ENCODE measurements at places on chromosomes 6 and 20. TPM values are rescaled to one million over a fixed set of nuclear protein-coding genes. Genes with fewer than 3 reads are reported as not detected.

DNA sequence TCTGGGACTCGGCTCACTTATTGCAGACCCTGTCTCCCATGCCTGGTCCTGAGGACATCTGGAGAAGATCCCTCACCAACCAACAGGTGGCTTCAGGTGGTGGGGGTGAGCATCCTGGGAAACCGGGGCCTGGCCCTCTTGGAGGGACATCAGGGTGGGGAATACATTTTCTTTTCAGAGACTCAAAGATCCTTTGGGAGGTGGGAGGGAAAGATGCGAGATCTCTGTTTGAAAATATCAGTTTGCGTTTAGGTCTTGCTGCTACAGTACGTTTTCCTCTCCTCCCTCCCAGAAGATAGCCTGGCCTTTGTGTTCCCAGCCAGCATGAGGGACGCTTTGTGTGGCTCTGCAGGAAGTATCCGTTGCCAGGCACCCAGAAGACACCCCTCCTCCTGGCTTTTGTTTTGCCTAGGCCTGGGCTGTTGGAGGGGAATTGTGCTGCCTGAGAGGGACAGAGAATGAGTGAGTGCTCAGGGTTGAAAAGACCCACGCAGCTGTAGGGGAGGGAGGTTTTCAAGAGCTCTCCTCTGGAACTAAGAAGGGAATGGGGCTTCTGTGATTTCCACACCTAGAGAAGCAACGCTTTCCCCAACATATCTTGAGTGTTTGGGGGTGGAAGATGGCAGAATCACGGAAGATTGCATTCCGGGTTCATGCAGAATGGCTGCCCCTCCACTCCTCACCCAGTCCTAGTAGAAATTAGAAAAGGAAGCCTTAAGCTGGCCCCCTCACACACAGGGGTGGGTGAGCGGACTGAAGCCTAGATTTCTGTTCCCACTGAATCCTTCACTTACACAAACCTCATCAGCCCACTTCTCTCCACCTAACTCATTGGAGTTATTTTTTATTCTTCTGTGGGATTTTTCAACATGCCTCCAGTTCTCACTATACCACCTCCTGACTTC is 22.0 kb upstream of the SLC2A12 start:
- no peak overlapping the region for H3K4me3 ChIP-seq
- no peaks in the 10 kb centered on the region for H3K36me3 ChIP-seq
- no peaks in the 10 kb centered on the region for H3K4me1 ChIP-seq
- H3K27ac ChIP-seq, result no peak overlapping the region
- DNase-seq, result no peak

GRCh38 chr6:134602123-134602522 is 284.2 kb upstream of the SGK1 start:
- H3K27me3 ChIP-seq, result no peaks in the 10 kb centered on the region
- no peaks in the 10 kb centered on the region for H3K4me1 ChIP-seq
- no peaks in the 10 kb centered on the region for H3K36me3 ChIP-seq
- H3K27ac ChIP-seq, result no peak overlapping the region

Gene GNMT
- total RNA-seq, result not detected

GRCh38 chr20:10611357-10611756 is 62.4 kb downstream of the JAG1 start:
- no peak overlapping the region for H3K27ac ChIP-seq
- peak; percentile 55 for DNase-seq
- no peak overlapping the region for H3K4me3 ChIP-seq
- H3K36me3 ChIP-seq, result no peaks in the 10 kb centered on the region

GRCh38 chr20:46022411-46023147 is 6.4 kb upstream of the SLC12A5 start:
- peak; percentile 56 for DNase-seq
- no peaks in the 10 kb centered on the region for H3K4me1 ChIP-seq
- H3K27me3 ChIP-seq, result peaks cover 82% of the 10 kb centered on the region
- H3K36me3 ChIP-seq, result no peaks in the 10 kb centered on the region
- no peak overlapping the region for H3K27ac ChIP-seq

- no peak overlapping the region for H3K4me3 ChIP-seq
- H3K27me3 ChIP-seq, result no peaks in the 10 kb centered on the region
- peak; percentile 70 for DNase-seq
- H3K4me1 ChIP-seq, result no peaks in the 10 kb centered on the region
- no peaks in the 10 kb centered on the region for H3K36me3 ChIP-seq
Measured at GRCh38 chr6:30942338-30943060, 1.7 kb downstream of the MUCL3 start.

DNA sequence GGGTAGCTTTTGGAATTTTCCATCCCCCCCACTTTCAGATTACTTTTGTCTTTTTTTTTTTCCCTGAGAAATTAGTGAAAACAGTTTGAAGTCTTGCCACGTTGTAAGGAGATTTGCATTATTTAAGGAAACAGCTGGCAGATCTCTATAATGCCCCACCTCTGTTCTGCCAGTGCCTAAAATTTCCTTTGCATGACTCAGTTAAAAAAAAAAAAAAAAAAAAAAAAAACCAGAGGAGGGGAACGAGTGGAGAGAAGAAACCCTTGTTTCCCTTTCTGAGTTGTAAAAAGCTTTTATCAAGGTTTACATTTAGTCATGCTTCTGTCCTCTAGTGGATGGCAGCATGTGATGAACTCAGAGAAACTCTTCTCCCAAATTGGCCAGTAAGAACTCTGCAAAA is 33.5 kb downstream of the CARMIL1 start:
- no peaks in the 10 kb centered on the region for H3K27me3 ChIP-seq
- H3K36me3 ChIP-seq, result no peaks in the 10 kb centered on the region
- DNase-seq, result no peak
- no peaks in the 10 kb centered on the region for H3K4me1 ChIP-seq
- H3K27ac ChIP-seq, result no peak overlapping the region
- H3K4me3 ChIP-seq, result no peak overlapping the region

GRCh38 chr20:17430125-17430950 is 100.8 kb downstream of the BFSP1 start:
- H3K4me1 ChIP-seq, result no peaks in the 10 kb centered on the region
- no peak overlapping the region for H3K4me3 ChIP-seq

DNA sequence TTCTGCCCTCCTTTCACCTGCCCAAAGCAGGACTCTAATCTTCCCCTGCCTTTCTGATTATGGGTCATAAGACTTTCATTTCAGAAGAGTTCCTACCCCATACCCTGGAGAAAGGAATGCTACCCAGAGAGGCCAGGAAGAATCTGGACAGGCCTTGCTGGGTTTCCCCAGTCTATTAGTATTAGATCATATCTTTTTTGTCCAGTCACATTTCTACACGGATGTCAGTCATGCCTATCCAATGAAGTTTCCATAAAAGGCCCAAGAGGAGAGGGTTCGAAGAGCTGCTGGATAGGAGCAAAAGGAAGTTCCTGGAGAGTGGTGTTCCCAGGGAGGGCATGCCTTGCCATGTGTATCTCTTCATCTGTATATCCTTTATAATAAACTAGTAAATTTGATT is 3.2 kb downstream of the POLH start:
- no peak overlapping the region for H3K27ac ChIP-seq
- peaks cover 13% of the 10 kb centered on the region for H3K4me1 ChIP-seq
- H3K36me3 ChIP-seq, result peaks cover 20% of the 10 kb centered on the region
- H3K27me3 ChIP-seq, result no peaks in the 10 kb centered on the region

DNA sequence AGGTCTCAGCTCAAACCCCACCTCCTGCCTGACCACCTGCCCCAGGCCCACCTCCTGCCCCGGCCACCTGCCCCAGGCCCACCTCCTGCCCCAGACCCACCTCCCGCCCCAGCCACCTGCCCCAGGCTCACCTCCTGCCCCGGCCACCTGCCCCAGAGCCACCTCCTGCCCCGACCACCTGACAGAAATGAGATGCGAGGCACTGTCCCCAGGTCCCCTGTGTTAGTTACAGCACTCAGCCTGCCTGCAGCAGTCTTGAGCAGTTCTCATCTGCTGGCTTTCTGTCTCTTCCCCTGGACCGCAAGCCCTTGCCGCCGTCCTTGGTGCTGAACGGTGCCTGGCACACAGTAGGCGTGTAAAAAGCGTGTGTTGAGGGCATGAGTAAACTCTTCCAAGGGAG is 79.5 kb downstream of the CDH4 start:
- no peak overlapping the region for H3K27ac ChIP-seq
- no peak overlapping the region for H3K4me3 ChIP-seq
- no peaks in the 10 kb centered on the region for H3K27me3 ChIP-seq
- H3K4me1 ChIP-seq, result no peaks in the 10 kb centered on the region

DNA sequence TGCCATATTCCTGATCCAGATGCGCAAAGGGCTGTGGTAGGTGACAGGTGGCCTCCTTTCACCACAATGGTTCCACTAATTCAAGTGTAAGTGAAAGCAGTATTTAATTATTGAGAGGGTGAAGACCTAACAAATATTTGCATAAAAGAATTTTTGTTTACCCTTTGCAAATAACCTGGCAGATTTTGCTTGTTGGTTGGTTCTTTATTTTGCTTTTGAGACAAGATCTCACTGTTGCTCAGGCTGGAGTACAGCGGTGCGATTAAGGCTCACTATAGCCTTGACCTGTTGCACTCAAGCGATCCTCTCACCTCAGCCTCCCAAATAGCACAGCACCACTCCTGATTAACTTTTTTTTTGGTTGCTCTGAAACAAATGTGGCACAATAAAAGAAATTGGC is 49.2 kb downstream of the PCNA start:
- H3K27ac ChIP-seq, result no peak overlapping the region
- no peaks in the 10 kb centered on the region for H3K27me3 ChIP-seq
- H3K4me3 ChIP-seq, result no peak overlapping the region
- no peak for DNase-seq
- H3K36me3 ChIP-seq, result no peaks in the 10 kb centered on the region

DNA sequence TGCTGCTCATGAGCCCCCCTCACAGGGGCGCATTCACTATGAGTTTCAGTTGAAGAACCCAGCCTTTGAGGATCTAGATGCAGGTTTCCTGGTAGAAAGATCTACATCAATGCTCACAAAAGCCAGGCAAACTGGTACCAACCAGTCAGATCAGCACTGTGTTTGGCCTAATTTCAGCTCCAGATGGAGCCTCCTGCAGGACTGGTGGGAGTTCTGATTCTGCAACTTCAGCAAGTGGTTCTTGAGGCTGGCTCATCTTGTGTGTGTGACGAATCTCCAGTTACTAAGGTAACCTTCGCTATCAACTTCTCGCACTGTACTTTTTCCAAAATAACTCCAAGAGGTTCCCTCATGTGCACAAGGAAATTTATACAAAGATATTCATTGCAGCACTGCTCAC is 118.8 kb downstream of the ZMYND8 start:
- peaks cover 11% of the 10 kb centered on the region for H3K36me3 ChIP-seq
- DNase-seq, result no peak
- H3K4me3 ChIP-seq, result no peak overlapping the region

Gene SHLD1
- total RNA-seq, result 8.3 TPM

DNA sequence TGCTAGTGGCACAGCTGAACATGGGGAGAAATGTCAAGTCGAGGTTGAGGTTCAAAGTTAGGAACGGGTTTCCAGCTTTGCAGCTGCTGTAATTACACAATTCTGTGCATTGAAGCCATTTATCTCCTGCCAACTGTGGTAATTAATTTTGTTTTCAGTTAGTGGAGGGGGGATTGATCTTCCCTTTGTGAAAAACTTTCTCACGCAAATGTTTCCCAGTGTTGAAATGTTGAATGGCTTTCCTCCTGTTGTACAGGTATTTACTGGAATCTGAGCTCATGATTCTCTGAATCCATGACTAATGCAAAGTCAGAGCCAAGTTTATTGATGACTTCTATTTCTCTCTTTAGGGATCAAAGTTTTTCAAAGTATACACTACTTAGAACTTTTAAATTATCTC is 198.4 kb upstream of the SLC35B3 start:
- no peaks in the 10 kb centered on the region for H3K27me3 ChIP-seq
- no peak for DNase-seq
- H3K27ac ChIP-seq, result no peak overlapping the region
- no peaks in the 10 kb centered on the region for H3K36me3 ChIP-seq

- peak overlapping the region; percentile 68 for H3K27ac ChIP-seq
- no peaks in the 10 kb centered on the region for H3K36me3 ChIP-seq
- no peak overlapping the region for H3K4me3 ChIP-seq
- H3K27me3 ChIP-seq, result no peaks in the 10 kb centered on the region
- H3K4me1 ChIP-seq, result peaks cover 82% of the 10 kb centered on the region
Measured at GRCh38 chr20:31695849-31696804, 26.5 kb downstream of the BCL2L1 start.

DNA sequence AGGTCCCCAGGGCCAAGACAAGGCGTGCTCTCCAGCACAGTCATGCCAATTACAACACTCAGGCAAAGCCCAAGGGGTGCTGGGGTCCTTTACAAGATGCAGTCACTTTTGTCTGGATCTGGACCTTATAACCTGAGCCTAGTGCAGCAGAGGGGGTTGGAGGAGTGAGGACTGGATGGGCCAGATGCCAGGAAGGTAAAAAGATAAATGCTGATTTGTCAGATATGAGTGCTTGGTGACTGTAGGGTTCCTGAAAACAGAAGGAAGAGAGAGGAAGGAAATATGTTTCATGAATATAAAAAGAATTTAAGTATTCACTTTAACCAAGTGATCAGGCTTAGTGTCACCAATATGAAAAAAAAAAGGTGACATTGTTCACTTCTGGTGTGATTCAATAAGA is 43.4 kb upstream of the TFAP2A start:
- H3K36me3 ChIP-seq, result no peaks in the 10 kb centered on the region
- no peak overlapping the region for H3K27ac ChIP-seq
- no peaks in the 10 kb centered on the region for H3K27me3 ChIP-seq
- no peak overlapping the region for H3K4me3 ChIP-seq

- no peaks in the 10 kb centered on the region for H3K36me3 ChIP-seq
- no peak overlapping the region for H3K4me3 ChIP-seq
- H3K27me3 ChIP-seq, result peaks cover 9% of the 10 kb centered on the region
- DNase-seq, result no peak
Measured at GRCh38 chr20:46305331-46305972, 2.8 kb downstream of the CDH22 start.

GRCh38 chr6:164109770-164110140 is 695.2 kb downstream of the QKI start:
- no peaks in the 10 kb centered on the region for H3K27me3 ChIP-seq
- H3K27ac ChIP-seq, result peak overlapping the region; percentile 99
- H3K4me3 ChIP-seq, result peak overlapping the region; percentile 42
- peak; percentile 85 for DNase-seq
- H3K4me1 ChIP-seq, result peaks cover 32% of the 10 kb centered on the region
- H3K36me3 ChIP-seq, result no peaks in the 10 kb centered on the region

GRCh38 chr6:40444312-40444711 is 142.9 kb downstream of the LRFN2 start:
- no peaks in the 10 kb centered on the region for H3K27me3 ChIP-seq
- H3K4me3 ChIP-seq, result no peak overlapping the region
- no peak for DNase-seq
- no peak overlapping the region for H3K27ac ChIP-seq
- H3K4me1 ChIP-seq, result no peaks in the 10 kb centered on the region
- H3K36me3 ChIP-seq, result no peaks in the 10 kb centered on the region

DNA sequence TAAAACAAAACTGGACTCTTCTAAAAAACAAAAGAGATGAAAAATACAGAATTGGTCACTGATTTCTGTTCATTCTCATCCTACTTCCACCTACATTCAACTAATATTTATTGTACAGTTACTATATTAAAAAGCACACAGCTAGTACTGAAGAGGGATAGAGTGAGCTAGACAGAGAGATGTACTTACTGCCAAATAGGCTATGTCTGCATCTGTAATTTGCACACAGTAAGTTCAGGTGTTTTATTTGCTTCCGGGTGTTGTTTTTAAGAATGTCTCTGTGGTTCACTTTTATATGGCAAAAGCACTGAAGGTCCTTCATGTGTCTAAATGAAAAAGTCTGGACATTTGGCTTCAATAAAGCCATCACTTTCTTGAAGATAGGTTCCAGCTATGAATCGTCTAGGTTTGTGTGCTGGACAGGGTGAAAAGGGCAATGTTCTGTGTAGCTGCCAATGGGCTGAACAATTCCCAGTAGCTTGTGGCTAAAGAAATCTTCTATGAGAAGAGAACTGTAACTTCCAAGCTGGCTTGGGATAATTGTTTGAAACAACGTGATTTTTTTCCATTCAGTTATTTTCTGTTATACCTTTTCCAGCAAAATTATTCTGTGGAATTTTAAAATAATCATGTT is 47.3 kb downstream of the EPB41L2 start:
- no peak for DNase-seq
- H3K27me3 ChIP-seq, result no peaks in the 10 kb centered on the region
- H3K27ac ChIP-seq, result no peak overlapping the region
- peaks cover 19% of the 10 kb centered on the region for H3K4me1 ChIP-seq
- H3K4me3 ChIP-seq, result no peak overlapping the region

Gene SLC17A1
- total RNA-seq, result not detected

Data from psoas muscle (tissue), 8 donors.